NCI-H510A (cell line): ENCODE measurements at places on chromosomes 7 and 10.

DNA sequence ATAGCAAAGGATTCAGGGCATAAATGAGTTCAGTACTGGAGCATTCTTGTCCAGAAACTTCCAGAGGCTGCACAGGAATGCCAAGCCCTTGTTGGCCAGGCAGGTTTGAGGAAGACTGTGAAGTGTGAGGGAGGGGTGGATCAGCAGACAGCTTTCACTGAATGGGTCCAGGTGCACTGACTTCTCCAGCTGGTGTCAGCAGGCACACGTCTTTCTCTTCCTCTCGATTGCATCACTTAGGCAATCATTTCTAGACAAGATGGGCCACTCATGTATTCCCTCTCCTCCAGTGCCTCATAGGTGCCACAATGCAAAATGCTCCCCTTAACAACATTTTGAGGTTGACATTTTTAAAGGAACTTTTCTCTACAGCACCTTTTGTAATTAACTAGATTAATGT, 15.6 kb upstream of the PLEKHS1 start:
- peak; percentile 47 for DNase-seq

- DNase-seq = no peak
Observed at GRCh38 chr7:45176886-45177731, 19.5 kb downstream of the RAMP3 start.

- DNase-seq = no peak
Observed at GRCh38 chr7:17044396-17044795, 162.6 kb upstream of the AGR3 start.

- no peak for DNase-seq
Observed at GRCh38 chr10:103442031-103442461, 10.1 kb downstream of the CALHM2 start.

GRCh38 chr7:112819536-112819935, 29.3 kb upstream of the TMEM168 start:
- no peak for DNase-seq

DNA sequence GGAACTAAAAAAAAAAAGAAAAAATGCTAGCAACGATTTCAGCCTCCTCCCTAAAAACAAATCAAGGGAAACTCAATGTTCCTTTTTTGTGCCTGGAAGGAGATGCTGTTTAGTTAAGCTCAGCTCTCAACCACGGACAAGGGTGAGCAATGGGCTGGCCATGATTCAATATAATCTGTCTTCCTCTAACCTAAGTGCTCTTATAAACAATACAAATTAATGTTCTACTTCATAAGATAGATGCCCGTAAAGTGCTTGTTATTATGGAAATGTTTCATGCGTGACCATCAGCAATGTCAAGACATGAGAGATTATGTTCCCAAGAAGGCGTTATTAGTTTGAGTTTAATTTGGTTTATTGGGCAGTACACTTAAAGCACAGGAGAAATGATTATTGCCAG, 320.3 kb downstream of the SFMBT2 start:
- no peak for DNase-seq

- DNase-seq = no peak
Observed at GRCh38 chr10:86512137-86512536, 9.5 kb downstream of the WAPL start.

GRCh38 chr10:128121750-128122412, 4.3 kb downstream of the MKI67 start:
- no peak for DNase-seq

DNA sequence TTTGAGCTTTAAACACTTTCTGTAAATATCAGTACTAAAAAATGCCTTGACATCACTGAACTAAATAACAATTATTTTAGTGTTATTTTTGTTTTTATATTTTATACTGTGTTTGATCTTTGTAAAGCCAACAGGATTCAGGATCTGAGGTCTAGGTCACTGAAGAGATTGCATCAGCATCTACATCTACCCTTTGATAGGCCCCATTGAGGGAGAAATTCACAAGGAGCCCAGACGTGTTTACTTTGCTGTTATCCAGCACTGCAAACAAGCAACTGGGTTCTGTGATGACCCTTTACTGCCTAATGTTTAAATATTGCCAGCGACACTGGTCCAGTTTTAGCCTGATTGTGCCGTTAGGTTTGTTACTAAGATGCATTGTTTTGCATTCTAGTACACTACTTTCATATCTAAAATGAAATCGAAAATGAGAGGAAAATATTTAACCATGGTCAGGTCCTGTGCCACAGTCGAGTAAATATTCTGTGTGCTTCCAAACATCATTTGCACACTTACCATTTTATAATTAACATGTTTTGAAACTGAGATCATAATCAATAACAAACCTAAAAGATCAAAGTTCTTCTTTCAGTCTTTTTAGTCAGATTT, 48.7 kb downstream of the SP8 start:
- peak; percentile 42 for DNase-seq

GRCh38 chr10:132607961-132608495, 70.4 kb downstream of the INPP5A start:
- DNase-seq = no peak

GRCh38 chr10:15856328-15857015, 3.8 kb downstream of the MINDY3 start:
- DNase-seq = no peak

DNA sequence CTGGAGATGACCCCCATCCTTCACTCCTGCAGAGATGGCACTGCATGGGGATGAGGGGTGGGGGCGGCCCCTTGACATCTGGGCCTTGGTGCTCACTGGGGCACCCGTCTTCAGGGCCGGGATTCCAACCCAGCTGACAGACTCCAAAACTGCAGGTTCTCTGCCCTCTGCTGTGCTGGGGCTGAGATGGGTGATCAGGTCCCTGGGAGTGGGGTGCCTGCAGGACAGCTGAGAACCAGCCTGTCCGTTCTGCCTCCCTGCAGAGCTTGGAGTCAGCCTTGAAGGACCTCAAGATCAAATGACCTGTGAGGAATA, 14.3 kb downstream of the PDAP1 start:
- DNase-seq = no peak

DNA sequence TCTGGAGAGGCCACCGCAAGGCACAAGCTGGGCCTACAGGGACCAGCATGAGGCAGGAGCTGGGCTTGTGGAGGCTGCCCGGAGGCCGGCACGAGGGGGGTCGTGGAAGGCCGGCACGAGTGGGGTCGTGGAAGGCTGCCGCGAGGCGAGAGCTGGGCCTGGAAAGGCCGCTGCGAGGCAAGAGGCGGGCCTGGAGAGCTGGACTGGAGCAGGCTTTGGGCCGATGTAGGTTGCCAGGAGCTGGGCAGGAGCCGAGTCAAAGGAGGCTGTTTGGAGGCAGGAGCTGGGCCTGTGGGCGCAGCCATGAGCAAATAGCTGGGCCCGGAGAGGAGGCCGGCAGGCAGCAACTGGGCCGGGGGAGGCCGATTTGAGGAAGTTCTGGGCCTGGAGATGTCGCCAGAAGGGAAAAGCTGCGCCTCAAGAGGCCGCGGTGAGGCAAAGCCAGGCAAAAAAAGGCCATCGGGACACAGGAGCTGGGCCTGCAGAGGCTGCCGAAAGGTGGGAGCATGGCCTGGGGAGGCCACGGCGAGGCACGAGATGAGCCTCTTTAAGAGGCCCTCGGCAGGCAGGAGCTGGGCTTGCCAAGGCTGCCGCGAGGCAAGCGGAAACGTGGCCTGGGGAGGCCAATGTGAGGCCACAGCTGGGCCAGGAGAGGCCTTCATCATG, 26.5 kb downstream of the MDH2 start:
- DNase-seq = no peak

- no peak for DNase-seq
Observed at GRCh38 chr10:49318755-49319154, 19.8 kb downstream of the C10orf71 start.

- no peak for DNase-seq
Observed at GRCh38 chr10:62352356-62352970, 21.7 kb upstream of the ZNF365 start.

DNA sequence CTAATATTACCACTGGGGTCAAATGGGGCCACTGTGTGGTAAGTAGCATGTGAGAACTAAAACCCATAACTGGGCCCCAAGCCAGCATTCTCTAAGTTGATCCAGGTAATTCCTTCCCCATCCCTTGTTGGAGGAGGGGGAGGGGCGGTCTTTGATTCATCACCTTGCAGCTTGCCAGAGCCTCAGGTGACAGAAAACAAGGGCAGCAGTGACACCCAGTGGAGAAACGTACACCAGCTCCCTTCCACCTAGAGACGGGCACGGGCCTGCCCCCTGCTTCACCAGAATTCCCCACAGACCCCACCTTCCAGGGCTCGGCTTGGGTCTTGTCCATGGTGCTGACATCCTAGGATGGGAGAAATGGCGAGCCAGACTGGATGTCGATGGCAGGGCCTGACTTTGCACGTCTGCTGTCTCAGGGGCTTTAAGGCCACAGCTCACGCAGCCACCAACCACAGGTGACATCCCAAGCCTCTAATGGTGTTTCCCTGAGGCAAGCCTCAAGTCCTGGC, 102.0 kb downstream of the STRA8 start:
- DNase-seq = peak; percentile 57

- DNase-seq = no peak
Observed at GRCh38 chr7:148110097-148110868, 480.3 kb upstream of the C7orf33 start.

GRCh38 chr7:114112806-114113205, 194.0 kb upstream of the PPP1R3A start:
- DNase-seq = no peak

DNA sequence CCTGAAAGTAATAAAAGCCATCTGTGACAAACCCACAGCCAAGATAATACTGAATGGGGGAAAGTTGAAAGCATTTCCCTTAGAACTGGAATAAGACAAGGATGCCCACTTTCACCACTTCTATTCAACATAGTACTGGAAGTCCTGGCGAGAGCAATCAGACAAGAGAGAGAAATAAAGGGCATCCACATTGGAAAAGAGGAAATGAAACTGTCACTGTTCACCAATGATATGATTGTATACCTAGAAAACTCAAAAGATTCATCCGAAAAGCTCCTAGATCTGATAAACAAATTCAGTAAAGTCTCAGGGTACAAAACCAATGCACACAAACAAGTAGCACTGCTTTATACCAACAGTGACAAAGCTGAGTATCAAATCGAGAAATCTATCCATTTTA, 581.7 kb upstream of the TEX47 start:
- DNase-seq = no peak

GRCh38 chr7:41977151-41977651, 259.8 kb downstream of the GLI3 start:
- no peak for DNase-seq

- DNase-seq = no peak
Observed at GRCh38 chr7:157689269-157690057, 352.7 kb downstream of the DNAJB6 start.

DNA sequence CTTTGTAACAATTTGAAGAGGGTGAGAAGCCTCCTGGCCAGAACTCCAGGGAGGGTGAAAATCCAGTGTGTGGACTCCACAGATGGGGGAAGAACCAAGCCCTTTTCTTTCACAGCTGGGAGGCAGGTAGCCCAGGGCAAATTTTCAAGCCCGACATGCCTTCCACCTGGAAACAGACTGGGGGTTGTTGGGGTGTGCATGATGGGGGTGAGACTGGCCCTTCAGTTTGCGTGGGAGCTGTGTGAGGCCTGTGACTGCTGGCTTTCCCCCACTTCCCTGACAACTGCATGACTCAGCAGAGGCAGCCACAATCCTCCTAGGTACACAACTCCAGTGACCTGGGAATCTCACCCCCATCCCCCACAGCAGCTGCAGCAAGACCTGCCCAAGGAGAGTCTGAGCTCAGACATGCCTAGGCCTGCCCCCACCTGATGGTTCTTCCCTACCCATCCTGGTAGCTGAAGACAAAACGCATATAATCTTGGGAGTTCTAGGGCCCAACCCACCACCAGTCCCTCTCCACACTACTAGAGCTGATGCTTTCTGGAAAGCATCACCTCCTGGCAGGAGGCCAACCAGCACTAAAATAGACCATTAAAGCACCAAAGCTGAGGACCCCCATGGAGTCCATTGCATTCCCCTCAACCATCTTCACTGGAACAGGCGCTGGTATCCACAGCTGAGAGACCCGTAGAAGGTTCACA, 445.4 kb downstream of the TFEC start:
- DNase-seq = no peak

DNA sequence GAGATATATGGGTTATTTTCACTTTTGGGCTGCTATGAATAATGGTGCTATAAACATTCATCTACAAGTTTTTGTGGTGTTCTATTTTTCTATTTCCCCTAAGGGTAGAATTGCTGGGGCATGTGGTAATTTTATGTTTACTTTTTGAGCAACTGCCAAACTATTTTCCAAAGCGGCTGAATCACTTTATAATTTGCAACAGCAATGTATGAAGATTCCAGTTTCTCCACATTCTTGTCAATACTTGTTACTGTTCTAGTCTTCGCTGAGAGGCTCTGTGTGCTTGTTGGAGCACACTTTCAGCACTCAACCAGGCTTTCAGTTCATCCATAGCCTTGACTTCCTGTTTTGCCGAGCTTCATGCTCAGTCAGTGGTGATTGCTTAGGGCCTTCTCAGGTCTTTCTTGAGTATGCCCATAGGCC, 39.0 kb downstream of the ADK start:
- peak; percentile 16 for DNase-seq

DNA sequence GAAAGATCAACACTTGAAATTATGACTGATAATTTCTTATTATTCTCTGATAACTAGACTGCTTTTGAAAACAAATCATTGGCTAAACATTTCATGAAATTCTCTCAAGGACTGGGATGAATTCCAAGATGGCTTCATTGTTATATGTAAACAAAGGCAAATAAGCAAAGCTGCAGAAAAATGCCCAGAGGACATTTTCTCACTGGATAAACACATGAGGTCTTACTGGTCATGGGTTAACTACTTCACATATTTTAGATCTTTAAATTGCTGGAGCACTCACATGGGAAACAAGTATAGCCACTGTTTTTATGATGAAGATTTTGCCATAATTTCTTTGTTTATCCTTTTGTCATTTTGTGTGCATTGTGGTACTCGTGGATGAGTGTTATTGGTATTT, 239.1 kb downstream of the PHF14 start:
- DNase-seq = no peak

- no peak for DNase-seq
Observed at GRCh38 chr10:48448796-48449195, 142.3 kb downstream of the MAPK8 start.

DNA sequence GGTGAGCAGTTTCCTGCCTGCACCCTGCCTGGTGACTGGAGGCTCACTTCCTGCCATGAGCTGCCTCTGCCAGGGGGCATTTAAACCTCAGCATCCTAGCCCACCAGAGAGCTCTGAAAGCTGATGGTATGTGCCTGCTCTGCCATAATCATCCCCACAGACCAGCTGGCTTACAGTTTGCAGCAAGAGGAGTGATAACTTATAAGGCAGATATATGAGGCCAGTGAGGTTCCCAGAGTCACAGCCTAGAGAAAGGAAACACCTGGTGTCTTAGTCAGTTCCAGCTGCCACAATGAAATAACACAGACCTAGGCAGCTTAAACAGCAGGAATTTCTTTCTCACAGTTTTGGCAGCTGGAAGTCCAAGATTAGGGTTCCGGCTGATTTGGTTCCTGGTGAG, 232.0 kb downstream of the PAXIP1 start:
- DNase-seq = no peak
